ENCODE measurements at places on chromosomes 12 and 14. TPM values are rescaled to one million over a fixed set of nuclear protein-coding genes. Genes with fewer than 3 reads are reported as not detected.
A peak's percentile ranks its signal among the peaks of the same experiment; 100 is the strongest.

Gene LRP6
- 22.6 TPM for total RNA-seq

Gene C12orf50
- total RNA-seq: 1.4 TPM

Gene TAS2R42
- total RNA-seq: not detected

Gene LIN7A
- 2.6 TPM for total RNA-seq

Gene BMAL2
- 1.5 TPM for total RNA-seq

Gene FBLN5
- 369 TPM for total RNA-seq

Gene C12orf42
- not detected for total RNA-seq

Gene CLEC4D
- not detected for total RNA-seq

- DNase-seq: no peak
Measured at GRCh38 chr12:46749322-46749721, 76.5 kb downstream of the SLC38A4 start.

DNA sequence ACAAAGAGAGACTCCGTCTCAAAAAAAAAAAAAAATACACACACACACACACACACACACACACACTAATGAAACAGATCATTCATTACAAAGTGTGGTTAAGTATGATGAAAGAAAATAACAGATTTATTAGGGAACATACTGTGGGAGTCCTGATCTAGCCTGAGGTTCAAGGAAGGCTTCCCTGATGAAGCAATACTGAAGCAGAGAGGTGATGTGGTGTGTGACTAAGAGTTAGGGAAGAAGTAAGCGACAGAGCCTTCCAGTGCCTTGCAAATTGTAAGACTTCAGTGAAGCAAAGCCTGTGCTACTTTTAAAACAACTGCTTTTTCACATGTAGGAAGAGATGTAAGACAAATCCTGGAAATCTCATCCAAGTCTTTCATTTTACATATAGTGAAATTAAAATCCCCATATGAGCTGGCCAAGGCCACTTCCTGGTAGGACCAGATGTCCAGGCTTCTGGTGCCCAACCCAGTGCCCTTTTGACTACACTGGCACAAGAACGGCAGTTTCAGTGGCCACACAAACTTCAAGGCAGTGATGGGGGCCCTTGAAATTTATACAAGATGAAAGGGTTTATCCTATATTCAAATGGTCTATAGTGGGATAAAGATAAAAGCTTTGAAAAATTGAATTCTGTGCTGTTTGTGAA, 86.2 kb downstream of the STON2 start:
- DNase-seq: no peak

DNA sequence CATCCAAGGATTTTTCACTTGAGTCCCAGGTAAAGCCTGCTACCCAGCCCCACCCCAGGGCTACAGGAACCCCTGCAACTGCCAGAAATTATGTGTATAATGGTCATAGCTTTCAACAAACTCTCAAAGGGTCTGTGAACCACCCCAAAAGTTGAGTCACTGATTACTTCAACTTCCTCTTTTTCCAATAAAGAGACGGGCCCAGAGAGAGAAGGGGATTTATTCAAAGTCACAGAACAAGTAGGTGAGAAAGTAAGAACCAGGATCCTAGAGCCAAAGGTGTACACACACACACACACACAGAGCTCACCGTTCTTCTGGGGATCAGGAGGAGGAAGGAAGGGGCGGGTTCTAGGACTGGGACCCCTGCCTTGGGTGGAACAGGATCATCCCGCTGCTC, 4.8 kb upstream of the ITPK1 start:
- DNase-seq: no peak

DNA sequence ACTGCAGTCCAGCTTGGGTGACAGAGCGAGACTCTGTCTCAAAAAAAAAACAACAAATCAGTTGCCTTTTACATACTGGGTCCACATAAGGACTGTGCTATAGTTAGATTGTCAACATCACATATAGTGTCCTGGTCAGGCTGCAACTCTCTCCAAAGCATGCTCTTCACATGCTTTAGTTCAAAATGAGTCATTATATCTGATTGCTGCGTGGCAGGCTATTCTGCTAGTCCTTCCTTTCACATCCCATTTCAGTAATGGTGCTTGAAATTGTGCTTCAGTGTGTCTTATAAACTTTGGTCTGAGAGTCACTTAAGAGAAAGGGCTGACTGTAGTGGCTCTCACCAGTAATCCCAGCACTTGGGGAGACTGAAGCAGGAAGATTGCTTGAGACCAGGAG, 6.9 kb downstream of the LETMD1 start:
- DNase-seq: no peak

DNA sequence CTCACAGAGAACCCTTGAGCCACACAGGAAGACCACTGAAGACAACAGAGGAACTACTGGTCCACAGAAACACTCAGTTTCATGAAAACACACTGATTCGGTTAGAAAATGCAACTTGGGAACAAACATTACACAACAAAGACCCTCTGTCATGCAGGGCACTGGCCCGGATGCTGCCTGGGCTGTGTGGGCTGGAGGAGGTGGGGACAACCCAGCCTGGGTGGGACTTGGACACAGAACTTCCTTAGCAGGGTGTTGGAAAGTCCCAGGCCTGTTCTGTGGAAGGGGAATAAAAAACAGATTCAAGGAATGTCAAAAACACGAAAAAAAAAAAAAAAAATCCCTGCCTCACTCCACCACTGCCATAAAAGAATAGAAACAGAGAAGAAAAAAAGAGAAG, 181.0 kb downstream of the MON2 start:
- DNase-seq: peak; percentile 28

DNA sequence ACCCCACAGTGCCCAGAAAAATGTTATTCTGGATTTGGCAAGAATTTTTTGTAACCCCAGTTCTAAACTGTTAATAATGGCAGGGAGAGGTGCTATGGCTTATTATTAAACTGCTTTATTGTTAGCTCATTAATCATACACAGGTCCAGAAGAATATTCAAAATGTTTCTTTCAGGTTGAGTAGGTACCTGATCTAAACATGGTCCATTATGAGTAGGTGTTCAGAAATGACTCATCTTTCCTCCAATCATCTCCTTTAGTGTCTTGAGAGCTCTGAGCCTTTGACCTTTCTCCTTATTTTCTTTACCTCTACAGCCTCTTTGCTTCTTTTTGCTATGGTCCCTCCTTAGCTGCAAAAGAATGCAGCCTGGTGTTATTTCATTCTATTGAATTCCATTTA, 211.0 kb upstream of the GARIN6 start:
- no peak for DNase-seq

- DNase-seq: no peak
Measured at GRCh38 chr14:82122655-82123054, 589.0 kb upstream of the SEL1L start.

DNA sequence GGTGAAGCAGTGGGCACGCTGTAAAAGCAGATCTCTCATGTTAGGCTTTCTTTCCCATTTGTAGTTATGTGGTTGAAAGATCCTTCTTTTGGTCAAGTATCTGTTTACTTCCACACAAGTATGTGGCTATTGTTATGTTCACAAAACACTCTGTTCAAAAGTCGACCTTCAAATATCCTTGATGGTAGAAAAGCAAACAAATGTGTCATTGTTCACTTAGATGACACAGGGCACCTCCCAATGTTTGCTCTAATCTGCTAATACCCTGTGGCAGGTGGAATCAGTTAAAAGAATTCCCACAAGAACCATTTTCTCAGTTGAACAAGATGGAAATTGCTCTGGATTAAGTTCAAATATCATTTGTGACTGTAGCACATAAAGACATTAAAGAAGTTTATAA, 43.6 kb upstream of the NAA30 start:
- DNase-seq: no peak

DNA sequence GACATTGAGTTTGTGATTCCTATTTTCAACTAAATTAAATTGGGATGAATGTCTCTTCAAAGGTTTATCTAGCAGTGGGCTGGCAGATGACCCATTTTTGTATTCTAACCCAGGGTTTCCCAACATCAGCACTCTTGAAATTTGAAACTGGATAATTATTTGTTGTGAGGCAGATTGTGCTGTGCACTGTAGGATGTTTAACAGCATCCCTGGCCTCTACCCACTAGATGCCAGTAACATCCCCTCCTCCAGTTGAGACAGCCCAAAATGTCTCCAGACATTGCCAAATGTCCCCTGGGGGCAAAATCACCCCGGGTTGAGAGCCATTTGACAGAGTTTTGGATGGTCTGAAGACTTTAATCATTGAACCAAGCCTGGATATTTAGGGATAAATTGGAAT, 11.1 kb downstream of the DAAM1 start:
- no peak for DNase-seq

- DNase-seq: no peak
Measured at GRCh38 chr12:81181691-81182090, 103.8 kb downstream of the ACSS3 start.

DNA sequence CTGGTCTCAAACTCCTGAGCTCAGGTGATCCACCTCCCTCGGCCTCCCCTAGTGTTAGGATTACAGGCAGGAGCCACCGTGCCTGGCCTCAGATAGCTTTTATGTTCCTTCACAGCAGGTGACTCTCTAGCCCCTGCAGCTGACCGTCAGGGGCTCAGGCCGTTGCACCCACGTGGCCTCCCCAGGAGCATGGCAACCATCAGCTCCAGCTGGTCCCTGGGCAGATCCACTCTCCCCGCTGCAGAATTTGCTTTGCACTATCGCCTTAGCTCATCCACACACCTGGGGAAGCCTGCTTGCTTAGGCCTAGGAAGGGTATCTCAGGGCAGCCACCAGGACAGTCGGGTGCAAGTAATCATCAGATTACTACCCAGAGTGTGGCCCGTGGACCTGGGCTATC, 62.6 kb downstream of the TSPAN9 start:
- DNase-seq: no peak

DNA sequence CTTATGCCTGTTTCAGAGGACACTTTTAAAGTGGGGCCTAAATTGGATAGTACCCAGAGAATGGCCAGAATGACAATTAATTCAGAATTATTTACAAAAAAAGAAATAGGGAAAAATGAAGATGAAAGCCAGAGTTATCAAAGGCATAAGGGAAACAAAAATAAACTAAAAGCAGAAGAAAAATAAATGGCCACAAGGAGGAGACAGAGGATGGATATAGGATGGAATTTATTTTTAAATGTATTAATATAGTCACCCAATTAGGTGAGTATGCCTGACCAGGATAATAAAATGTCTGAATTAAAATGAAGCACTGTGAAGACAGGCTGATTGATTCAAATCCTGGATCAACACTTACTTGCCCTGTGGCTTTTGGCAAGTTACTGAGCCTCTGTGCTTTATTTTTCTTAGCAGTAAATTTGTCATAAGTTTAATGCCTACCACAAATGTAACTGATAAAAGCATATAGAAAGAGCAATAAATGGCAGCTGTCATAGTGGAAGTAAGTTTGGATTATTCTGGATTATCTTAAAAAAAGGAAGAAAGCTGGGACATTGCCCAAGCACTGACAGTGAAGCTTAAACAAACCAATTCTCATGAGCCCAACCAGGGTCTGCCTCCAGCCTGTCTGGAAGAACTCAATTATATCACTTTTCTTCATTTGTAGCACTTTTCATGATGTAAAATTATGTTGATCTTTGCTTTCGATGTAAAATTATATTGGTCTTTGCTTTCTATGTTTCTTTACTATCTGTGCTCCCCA, 3.5 kb downstream of the CLEC9A start:
- DNase-seq: no peak

- no peak for DNase-seq
Measured at GRCh38 chr12:75922944-75923642, 108.5 kb downstream of the PHLDA1 start.

GRCh38 chr12:46843811-46844210, 18.0 kb upstream of the SLC38A4 start:
- no peak for DNase-seq

DNA sequence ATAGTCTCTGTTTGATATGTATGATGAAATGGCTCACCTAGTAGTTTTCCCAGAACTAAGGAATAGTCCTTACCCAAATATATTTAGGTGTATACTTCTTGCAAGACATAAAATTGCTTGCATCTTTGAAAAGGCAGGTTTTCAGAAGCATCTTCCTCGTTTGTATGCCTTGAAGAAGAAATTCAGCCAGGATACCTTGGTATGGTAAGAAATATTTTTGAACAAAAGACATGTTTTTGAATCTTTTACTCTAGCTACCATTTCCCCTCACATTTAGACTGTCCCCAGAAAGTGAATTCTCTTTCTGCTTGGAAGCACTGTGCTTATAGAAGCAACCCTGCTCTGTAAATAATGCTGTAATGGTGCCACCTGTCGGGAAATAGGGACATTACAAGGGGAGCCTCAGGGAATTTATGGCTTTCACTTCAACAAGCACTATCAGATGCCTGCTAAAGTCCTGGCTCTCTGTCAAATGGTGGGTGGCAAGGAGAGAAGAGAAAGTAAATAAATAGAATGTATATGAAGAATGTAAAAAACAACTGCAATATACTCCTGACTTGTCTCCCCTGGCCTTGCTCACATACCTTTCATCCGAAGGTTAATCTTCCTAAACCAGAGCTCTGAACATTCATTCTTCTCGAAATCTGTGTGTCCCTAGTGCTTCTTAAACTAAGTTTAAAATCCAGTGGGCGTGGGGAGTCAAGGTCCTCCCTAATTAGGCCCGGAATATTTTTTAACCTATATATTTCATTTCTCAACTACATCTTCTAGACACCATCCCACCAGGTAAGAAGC, 6.1 kb downstream of the CCDC184 start:
- peak; percentile 75 for DNase-seq

DNA sequence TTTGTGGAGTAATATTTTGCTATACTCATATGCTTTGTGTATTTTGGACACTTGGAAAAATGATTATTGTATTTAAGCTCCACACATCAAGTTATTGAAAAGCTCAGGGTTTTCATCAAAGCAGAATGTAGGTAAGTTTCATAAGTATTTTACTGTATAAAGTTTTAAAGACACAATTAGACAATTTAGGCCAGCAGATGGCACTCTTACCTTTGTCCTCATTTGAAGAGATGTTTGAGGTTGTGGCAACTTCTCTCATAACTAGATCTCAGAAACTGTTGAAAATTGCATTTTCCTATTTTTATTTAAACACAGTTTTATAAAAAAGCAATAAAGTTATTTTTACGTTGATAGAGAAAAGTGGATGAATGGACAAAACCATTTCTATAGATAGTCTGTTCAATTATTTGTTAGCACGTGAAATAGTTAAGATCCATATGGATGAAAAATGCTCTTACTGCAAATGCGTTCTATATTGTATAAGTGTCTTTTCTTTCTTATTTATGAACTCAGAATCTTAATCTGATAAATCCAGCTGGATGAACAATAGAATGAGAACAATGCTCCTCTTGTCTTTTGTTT, 300.0 kb downstream of the AEBP2 start:
- peak; percentile 56 for DNase-seq

DNA sequence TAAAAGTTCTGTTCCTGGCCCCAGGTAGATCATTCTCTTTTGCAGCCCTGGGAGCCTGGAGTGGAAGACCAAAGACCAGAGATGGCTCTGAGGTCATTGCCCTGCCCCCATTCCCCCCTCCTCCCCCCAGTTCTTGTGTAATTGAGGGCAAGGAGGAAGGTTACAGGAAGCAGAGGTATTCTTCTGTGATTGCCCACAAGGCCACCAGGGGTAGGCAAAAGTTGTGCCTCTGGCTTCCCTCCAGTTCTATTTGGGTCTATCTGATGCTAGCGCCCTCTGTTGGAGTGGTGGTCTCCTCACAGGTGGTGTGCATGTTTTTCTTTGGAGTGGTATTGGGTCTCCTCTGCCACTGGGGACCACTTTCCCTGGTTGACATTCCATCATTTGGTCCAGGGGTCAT, 41.2 kb upstream of the CRY1 start:
- no peak for DNase-seq
